Left ventricle myocardium inferior (tissue), 1 donor: ENCODE measurements at places on chromosomes 1 and 21. TPM values are rescaled to one million over a fixed set of nuclear protein-coding genes. Genes with fewer than 3 reads are reported as not detected.

DNA sequence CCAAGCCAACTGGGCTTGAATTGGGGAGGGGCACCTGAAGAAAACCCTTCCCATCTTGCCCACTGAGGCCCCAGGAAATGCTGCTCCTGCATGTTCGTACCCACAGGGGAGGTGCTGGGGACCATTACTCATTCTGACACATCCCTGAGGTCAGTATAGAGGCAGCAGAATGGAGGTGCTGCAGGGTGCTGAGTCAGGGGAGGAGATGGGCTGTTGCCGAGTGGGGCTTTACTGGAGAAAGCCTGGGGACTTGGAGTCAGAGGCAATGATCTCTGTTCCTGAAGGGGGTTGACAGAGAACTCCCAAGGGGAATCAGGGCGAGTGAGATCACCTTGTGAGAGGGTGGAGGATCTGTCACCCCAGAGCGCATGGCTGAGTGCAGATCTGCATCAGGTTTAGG, 40.2 kb upstream of the KCNA10 start:
- H3K27ac ChIP-seq, result no peak overlapping the region
- no peaks in the 10 kb centered on the region for H3K36me3 ChIP-seq
- DNase-seq, result no peak
- H3K4me1 ChIP-seq, result peaks cover 22% of the 10 kb centered on the region
- peaks cover 89% of the 10 kb centered on the region for H3K27me3 ChIP-seq

- DNase-seq, result no peak
- H3K27ac ChIP-seq, result no peak overlapping the region
- H3K27me3 ChIP-seq, result no peaks in the 10 kb centered on the region
These were observed 39.1 kb downstream of the SPSB1 start for GRCh38 chr1:9331558-9332346.

LCA5L gene
- 0.80 TPM for total RNA-seq

RNF186 gene
- total RNA-seq, result not detected

ENAH gene
- total RNA-seq, result 78.6 TPM

GRCh38 chr1:116377541-116378529, 4.8 kb downstream of the ATP1A1 start:
- peak overlapping the region; percentile 98 for H3K27ac ChIP-seq
- no peaks in the 10 kb centered on the region for H3K36me3 ChIP-seq
- DNase-seq, result peak; percentile 78
- H3K4me3 ChIP-seq, result peak overlapping the region; percentile 96
- H3K27me3 ChIP-seq, result no peaks in the 10 kb centered on the region
- H3K4me1 ChIP-seq, result peaks cover 100% of the 10 kb centered on the region

GRCh38 chr1:54378874-54379554, 27.2 kb downstream of the SSBP3 start:
- H3K4me3 ChIP-seq, result no peak overlapping the region
- no peaks in the 10 kb centered on the region for H3K27me3 ChIP-seq
- no peaks in the 10 kb centered on the region for H3K36me3 ChIP-seq
- peaks cover 87% of the 10 kb centered on the region for H3K4me1 ChIP-seq
- no peak for DNase-seq

GRCh38 chr1:61746813-61747212, 4.5 kb downstream of the PATJ start:
- peaks cover 24% of the 10 kb centered on the region for H3K4me1 ChIP-seq
- H3K27ac ChIP-seq, result peak overlapping the region; percentile 38
- no peak for DNase-seq
- no peaks in the 10 kb centered on the region for H3K27me3 ChIP-seq

DNA sequence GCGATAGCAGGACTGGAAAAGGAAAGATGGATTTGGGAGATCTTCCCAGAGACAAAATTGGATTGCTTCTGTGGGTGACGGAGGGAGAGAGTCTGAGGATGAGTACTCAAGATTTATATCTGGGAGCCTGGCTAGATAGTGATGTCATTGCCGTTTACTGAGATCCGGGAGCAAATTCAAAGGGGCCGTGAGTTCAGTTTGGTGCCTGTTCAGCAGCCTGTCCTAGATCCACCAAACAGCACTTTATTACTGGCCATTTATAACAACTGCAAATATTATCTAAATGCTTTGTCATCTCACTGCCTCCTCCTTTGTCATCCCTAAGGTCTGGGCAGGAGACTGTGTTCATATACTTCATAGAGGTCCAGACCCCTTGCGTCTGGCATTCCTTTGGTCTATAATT, 29.2 kb downstream of the MAPKAPK2 start:
- H3K4me3 ChIP-seq, result no peak overlapping the region
- peak overlapping the region; percentile 71 for H3K27ac ChIP-seq
- no peaks in the 10 kb centered on the region for H3K27me3 ChIP-seq
- peaks cover 98% of the 10 kb centered on the region for H3K4me1 ChIP-seq
- no peak for DNase-seq
- H3K36me3 ChIP-seq, result no peaks in the 10 kb centered on the region

CRYBG2 gene
- total RNA-seq, result not detected

HRNR gene
- not detected for total RNA-seq

DNA sequence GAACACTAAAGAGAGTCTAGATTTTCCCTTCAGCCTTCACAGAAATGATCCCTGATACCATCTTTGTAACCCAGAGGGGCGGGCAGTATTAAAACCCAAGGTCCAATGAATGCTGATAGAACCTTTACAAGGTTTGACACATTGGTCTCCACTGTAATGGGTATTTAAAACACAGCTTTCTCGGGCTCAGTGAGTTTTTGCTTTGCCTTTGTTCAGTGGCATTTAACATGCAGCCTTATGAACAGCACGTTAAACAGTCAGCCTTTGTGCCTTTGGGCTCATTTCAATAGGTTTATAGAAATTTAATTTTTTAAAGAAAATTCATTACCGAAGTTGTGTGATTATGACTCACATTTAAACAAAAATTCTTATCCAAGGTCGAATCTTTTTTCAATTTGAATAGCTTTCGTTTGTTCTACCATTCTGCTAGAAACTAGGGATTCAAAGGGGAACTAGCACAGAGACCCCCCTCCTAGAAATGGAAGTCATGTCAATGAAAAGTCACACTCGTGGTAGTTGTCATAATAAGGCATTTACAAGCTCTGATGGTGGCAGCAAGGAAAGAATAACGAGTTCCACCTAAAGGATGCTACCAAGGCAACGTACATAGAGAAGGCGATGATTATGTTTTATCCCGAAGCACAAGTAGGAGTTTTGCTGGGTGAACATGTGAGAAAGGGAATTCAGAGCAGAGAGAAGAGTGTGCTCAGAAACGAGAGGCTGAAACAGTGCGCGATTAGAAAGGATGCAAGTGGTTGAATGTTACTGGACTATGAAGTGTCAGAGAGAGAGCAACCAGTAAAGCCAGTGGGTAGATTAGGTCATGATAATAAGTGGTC, 66.2 kb downstream of the SGIP1 start:
- no peak for DNase-seq
- no peaks in the 10 kb centered on the region for H3K36me3 ChIP-seq
- no peak overlapping the region for H3K4me3 ChIP-seq

GRCh38 chr1:64920941-64921589, 45.3 kb downstream of the JAK1 start:
- no peaks in the 10 kb centered on the region for H3K27me3 ChIP-seq
- H3K4me3 ChIP-seq, result no peak overlapping the region
- H3K4me1 ChIP-seq, result peaks cover 88% of the 10 kb centered on the region
- H3K27ac ChIP-seq, result peak overlapping the region; percentile 2
- no peak for DNase-seq

DNA sequence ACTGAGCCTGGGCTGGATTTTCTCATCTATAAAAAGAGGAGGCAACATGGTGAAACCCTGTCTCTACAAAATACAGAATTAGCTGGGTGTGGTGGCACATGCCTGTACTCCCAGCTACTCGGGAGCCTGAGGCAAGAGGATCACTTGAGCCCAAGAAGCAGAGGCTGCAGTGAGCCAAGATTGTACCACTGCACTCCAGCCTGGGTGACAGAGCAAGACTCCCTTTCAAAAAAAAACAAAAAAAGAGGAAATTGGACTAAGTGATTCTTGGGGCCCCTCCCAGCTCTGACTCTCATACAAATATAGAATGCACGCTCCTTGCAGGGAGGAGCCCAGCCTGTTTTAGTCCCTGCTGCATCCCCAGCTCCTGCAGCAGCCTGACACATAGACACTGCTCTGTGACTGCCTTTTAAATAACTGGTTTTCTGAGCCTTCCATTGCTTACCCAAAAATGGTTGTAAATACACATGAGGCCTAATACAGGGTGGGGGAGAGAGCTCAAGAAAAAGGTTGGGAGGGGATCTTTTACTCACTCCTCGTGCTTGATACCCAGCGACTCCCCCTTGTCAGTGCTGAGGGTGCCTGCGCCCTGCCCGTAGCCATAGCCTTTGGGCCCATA, 17.2 kb downstream of the CSRP1 start:
- peak overlapping the region; percentile 41 for H3K27ac ChIP-seq
- H3K4me3 ChIP-seq, result no peak overlapping the region
- H3K27me3 ChIP-seq, result no peaks in the 10 kb centered on the region
- no peak for DNase-seq
- H3K36me3 ChIP-seq, result peaks cover 42% of the 10 kb centered on the region

DNA sequence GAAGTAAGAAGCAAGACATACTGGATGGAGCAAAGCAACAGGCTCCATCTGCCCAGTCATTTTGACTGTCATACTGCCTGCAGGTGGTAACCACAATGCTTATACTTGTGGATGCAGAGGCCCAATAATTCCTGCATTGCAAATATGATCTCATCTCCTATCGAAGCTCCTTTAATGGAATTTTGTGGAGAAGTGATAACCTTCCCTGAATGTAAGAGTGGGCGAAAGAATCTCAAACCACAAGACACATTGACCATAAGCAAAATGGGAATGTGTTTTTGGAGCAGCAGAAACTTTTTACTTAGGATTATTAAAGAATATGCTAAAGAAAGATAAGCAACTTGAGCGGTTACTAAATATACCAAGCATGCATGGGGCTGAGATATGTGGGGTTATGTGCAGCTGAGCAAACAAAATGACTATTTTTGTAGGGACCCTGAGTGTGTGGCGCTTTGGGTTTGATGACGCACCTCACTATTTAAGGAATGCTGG, 77.4 kb upstream of the BACH1 start:
- no peak for DNase-seq
- H3K36me3 ChIP-seq, result no peaks in the 10 kb centered on the region
- peaks cover 6% of the 10 kb centered on the region for H3K4me1 ChIP-seq
- no peaks in the 10 kb centered on the region for H3K27me3 ChIP-seq
- no peak overlapping the region for H3K4me3 ChIP-seq
- H3K27ac ChIP-seq, result peak overlapping the region; percentile 34

CFHR1 gene
- not detected for total RNA-seq

GRCh38 chr21:31961027-31961426, 88.2 kb downstream of the HUNK start:
- no peaks in the 10 kb centered on the region for H3K36me3 ChIP-seq
- H3K27ac ChIP-seq, result no peak overlapping the region
- H3K27me3 ChIP-seq, result no peaks in the 10 kb centered on the region
- no peaks in the 10 kb centered on the region for H3K4me1 ChIP-seq

GRCh38 chr1:162175379-162176081, 106.0 kb downstream of the NOS1AP start:
- peaks cover 6% of the 10 kb centered on the region for H3K4me1 ChIP-seq
- no peak for DNase-seq
- no peaks in the 10 kb centered on the region for H3K27me3 ChIP-seq
- H3K4me3 ChIP-seq, result no peak overlapping the region
- no peak overlapping the region for H3K27ac ChIP-seq

LCE1D gene
- not detected for total RNA-seq

PCSK9 gene
- total RNA-seq, result not detected

- no peak for DNase-seq
- H3K4me3 ChIP-seq, result no peak overlapping the region
- H3K36me3 ChIP-seq, result no peaks in the 10 kb centered on the region
- H3K4me1 ChIP-seq, result no peaks in the 10 kb centered on the region
- H3K27me3 ChIP-seq, result no peaks in the 10 kb centered on the region
These were observed 30.0 kb downstream of the PRKACB start for GRCh38 chr1:84174051-84174556.

ZBTB7B gene
- 42.8 TPM for total RNA-seq

- no peak overlapping the region for H3K4me3 ChIP-seq
- DNase-seq, result no peak
- H3K36me3 ChIP-seq, result peaks cover 54% of the 10 kb centered on the region
- no peak overlapping the region for H3K27ac ChIP-seq
- H3K27me3 ChIP-seq, result peaks cover 3% of the 10 kb centered on the region
These were observed 4.0 kb downstream of the SF3B4 start for GRCh38 chr1:149923626-149924025.

DNA sequence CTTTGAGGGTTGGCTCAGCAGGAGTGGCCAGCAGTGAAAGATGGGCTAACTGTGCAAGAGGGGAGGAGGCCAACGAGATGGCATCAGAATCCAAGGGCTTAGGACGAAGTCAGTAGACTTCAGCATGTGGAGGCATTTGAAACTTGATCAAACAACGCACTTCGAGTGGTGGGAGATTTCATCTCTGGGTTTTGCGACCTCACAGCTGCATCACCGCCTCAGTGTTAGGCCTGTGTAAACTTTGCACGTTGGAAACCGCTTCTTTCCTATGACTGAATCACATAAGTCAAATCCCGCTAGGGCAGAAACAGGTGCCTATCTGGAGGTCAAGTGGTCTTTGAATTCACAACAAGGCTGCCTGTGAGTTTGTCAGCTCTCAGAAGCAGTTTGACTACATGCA, 17.8 kb downstream of the TFF3 start:
- no peak overlapping the region for H3K27ac ChIP-seq
- H3K27me3 ChIP-seq, result no peaks in the 10 kb centered on the region
- no peak overlapping the region for H3K4me3 ChIP-seq
- DNase-seq, result no peak
- peaks cover 36% of the 10 kb centered on the region for H3K4me1 ChIP-seq

TSPEAR gene
- total RNA-seq, result 3.3 TPM

DNA sequence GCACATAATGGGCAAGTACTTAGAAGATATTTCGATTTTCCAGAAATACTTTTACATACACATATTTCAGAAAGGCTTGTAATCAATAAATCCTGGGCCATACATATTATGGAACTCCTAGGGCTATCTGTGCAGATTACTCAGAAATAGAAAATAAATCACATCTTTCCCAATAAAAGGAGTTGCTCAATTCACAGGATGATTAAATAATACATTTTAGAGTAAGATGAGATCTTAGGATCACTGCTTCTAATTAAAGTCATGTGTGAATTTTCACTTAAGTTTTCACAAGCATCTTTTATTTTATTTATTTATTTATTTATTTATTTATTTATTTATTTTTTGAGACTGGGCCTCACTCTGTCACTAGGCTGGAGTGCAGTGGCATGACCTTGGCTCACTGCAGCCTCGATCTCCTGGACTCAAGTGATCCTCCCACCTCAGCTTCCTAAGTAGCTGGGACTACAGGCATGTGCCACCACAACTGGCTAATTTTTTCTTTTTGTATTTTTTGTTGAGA, 144.2 kb downstream of the HIVEP3 start:
- H3K36me3 ChIP-seq, result no peaks in the 10 kb centered on the region
- H3K4me3 ChIP-seq, result no peak overlapping the region
- no peak for DNase-seq
- no peaks in the 10 kb centered on the region for H3K27me3 ChIP-seq

DNA sequence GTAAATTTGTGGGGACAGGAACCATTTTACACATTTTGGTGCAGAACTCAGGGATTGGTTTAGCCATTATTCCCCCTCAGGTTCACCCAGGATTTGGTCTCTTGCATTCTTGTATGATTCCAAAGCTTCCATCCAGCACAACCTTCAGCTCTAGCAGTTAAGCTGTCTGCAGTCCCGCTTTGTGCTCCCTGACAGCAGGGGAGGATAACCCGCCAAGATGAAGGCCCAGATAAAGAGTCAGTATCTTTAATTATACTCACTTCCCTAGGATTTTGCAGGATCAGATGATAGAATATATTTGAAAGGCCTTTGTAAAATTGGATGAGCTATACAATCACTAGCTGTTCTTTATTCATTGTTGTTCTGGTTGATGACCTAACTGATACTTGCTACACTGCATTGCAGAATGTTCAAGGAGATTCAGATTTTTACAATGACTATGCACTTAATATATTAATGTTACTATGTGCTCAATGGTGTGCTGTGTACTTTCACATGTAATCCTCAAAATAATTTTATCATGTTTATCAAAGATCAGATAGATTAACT, 49.8 kb downstream of the SLC16A1 start:
- H3K4me3 ChIP-seq, result no peak overlapping the region
- DNase-seq, result no peak
- no peaks in the 10 kb centered on the region for H3K36me3 ChIP-seq
